ENCODE measurements at places on chromosomes 7 and 10.

- DNase-seq = no peak
Observed at GRCh38 chr10:63120554-63120953, 12.6 kb upstream of the NRBF2 start.

GRCh38 chr7:45219130-45219529, 61.5 kb downstream of the RAMP3 start:
- no peak for DNase-seq

GRCh38 chr10:22617051-22617450, 97.3 kb downstream of the PIP4K2A start:
- no peak for DNase-seq

GRCh38 chr10:90743291-90743690, 114.5 kb downstream of the HTR7 start:
- DNase-seq = no peak

- DNase-seq = no peak
Observed at GRCh38 chr7:136066304-136067143, 89.4 kb upstream of the MTPN start.

DNA sequence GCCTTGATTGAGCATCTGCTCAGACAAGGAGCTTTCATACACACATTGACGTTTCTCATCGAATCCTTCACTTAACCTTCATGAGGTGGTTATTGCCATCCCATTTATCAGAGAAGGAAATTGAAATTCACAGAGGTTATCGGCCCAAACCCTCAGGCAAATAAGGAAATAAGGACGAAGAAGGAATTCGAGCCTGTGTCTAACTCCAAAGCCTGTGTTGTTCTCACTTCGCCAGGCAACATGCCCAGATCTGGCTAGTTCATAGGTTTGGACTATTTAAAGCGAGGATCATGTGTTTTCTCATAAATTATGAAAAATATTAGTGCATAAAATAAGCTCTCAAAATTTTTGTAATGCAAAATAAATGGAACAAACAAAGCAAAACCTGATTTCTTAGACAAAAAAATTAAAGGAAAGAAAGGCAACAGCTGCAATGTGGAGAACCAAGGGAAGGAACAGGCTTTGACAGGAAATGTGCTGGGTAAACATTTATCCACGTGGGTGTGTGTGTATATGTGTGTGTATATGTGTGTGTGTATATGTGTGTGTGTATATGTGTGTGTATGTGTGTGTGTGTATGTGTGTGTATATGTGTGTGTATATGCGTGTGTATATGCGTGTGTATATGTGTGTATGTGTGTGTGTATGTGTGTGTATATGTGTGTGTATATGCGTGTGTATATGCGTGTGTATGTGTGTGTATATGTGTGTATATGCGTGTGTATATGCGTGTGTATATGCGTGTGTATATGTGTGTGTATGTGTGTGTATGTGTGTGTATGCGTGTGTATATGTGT, 4.8 kb downstream of the UCN3 start:
- DNase-seq = no peak

DNA sequence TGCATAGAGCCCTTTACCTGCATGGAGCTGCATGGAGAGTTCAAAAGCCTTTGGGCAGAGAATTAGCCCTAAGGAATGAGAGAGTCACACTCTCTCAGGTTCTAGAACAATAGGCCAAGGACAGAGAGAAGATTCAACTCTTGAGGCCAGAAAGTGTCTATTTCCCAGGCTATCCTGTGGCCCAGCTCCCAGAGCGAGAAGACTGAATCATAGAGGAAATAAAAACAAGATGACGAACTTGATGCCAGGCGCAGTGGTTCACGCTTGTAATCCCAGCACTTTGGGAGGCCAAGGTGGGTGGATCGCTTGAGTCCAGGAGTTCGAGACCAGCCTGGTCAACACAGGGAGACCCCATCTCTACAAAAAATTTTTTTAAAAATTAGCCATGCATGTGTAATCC, 18.3 kb upstream of the PODXL start:
- DNase-seq = no peak

DNA sequence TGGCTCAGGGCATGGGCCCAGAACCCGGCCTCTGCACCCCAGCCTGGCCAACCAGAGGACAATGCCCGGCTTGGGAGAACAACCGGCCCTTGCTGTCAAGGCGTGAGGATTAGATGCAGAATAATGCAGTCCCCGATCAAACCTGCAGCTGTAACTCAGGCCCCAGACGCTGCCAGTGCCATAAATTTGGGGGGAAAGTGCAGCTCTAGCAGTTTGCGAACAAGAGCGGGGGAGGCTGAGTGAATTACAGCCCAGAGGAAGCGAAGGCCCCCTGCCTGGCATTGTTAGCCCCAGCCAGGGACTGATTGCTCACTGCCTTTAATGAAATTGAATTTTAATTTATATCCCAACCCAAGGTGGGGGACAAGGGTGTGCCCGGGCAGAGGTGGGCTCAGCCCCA, 38.0 kb upstream of the GNA12 start:
- no peak for DNase-seq

- DNase-seq = no peak
Observed at GRCh38 chr7:45359250-45359649, 201.7 kb downstream of the RAMP3 start.

DNA sequence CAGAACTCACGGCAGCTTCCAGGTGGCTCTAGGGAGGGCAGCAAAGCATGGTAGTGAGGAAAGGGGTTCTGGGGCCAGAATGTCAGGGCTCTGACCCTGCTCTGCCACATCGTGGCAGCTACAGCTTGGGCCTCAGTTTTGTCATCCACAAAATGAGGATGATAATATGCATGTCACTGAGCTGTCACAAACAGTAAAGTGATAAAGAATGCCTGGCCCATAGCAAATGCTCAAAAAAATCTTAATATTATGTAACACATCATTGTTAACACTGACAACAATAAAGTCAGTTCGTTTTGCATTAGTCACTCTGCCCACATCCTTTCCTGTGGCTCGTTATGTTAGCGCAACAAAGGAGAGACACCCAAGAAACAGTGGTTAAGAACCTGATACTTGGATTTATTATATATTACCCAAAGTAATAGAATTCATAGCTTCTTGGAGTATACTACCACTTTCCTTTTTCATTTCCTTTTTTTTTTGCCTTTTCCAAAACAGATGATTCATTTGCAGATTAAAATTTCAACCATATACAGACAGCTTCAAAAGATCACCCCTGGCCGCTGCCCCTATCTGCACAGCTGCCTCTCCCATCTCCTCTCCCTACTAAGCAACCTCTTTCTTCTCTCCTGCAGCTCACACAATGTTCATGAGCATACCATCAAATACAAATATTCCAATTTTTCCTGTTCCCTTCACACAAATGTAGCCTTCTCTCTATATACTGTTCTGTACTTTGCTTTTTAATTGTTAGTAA, 45.5 kb upstream of the DDC start:
- peak; percentile 66 for DNase-seq

- peak; percentile 69 for DNase-seq
Observed at GRCh38 chr7:37410305-37411229, 38.1 kb downstream of the ELMO1 start.

DNA sequence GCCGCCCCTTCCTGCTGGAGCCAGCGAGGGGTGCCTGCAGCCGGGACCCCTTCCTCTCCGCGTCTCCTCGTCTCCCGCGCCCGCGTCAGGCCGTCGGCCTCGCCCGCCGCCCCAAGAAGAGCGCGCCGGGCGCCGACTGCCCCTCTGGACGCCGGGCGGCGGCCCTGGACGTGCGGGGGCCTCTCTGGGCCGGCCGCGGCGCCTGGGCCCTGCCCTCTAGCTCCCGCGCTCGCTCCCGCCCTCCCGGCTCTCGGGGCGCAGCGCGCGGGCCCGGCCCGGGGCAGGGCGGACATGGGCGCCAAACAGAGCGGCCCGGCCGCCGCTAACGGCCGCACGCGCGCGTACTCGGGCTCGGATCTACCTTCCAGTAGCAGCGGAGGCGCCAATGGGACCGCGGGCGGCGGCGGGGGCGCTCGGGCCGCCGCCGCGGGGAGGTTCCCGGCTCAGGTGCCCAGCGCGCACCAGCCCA, 704 bp downstream of the ZNRF2 start:
- no peak for DNase-seq

DNA sequence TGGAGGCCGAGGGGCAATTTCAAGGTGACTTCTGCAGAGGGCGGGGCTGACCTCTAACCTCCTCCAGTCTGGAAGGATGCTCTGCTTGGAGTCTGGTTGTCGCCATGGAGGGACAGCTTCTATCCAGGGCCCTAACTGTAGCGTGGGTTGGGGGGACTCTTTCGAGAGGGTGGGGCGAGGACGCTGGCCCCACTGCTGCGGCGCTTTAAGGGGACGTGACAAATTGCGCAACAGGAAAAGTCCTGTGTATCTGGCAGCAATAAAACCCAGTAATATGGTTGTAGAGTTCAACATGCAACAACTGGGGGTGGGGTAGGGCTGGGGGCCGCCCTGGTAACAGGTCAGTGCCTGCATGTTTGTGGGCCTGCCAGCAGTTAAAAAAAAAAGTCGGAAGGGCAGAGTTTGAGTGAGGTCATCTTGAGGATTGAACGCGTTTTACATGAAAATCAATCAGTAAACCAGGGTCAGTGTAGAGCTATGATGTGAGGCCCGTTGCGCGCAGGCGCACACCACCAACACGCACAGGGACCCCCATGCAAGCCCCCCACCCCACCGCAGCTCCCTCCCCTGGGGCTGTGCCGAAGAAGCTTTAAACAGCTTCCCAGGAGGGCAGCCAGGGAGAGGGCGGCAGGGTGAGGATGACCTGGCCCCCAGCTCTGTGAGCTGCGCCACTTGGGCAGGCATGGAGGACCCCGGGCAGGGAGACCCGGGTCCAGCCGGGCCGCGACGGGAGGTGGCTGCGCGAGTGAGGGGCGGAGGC, 4.3 kb downstream of the SHH start:
- DNase-seq = no peak

GRCh38 chr10:3400348-3400747, 227.8 kb upstream of the PITRM1 start:
- no peak for DNase-seq

GRCh38 chr7:78953726-78954363, 499.6 kb downstream of the MAGI2 start:
- DNase-seq = no peak

DNA sequence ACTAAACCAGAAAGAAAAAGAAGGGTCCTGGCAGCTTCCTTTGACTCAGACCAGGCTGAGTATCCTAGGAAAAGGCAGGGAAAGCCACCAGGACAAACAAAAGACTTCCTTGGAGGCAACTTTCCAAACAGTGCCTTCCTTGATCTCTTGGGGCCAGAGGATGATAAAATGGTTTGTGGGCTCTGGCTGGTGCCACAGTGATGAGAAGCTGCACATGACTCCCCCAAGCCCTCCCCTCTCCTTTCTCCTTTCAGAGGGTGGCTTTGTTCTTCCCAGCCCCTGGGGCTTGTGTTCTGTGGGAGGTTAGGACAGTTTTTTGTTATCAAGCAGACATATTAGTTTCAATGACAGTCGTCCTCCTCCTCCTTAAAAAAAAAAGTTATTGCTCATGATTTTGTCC, 183.2 kb downstream of the SEM1 start:
- DNase-seq = no peak

- peak; percentile 21 for DNase-seq
Observed at GRCh38 chr10:35058134-35058533, 32.0 kb downstream of the CUL2 start.

DNA sequence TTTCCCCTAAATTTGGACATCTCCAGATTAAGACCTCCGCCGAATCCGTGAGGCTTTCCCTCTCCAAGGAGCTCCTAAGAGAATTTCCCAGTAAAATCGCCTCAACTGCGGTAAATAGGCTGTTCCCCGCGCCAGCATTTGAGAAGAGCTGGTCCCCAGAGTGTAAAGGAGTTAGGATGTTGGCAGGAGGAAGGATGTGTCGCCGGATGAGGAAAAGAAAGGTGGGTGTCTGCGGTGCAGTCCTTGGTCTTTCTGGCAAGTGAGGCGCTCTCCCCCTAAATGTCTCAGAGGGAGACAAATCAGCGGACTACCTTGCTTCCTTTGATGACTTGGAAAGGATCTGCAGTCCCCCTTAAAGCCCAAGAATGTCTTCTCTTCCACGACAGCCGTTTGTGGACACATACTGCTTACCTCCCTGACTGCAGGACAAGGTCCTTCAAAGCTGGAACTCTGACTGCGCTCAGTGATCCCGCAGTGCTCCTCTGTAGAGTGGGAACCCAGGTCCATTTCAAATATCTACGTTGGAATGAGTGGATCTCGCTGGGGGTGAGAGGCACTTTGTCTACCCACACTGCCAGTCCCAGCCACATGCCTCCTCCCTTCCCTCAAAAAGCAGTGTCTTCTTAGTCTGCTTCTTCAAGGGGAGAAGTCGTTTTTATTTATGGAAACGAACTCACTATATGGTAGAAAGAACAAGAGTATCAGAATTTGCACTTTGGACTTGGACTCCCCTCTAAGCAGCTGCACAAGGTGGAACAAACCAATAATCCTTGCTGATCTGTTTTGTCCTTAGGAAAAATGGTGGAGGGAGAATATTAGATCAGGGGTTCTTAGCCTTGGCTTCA, 1.1 kb upstream of the DLG5 start:
- DNase-seq = no peak

DNA sequence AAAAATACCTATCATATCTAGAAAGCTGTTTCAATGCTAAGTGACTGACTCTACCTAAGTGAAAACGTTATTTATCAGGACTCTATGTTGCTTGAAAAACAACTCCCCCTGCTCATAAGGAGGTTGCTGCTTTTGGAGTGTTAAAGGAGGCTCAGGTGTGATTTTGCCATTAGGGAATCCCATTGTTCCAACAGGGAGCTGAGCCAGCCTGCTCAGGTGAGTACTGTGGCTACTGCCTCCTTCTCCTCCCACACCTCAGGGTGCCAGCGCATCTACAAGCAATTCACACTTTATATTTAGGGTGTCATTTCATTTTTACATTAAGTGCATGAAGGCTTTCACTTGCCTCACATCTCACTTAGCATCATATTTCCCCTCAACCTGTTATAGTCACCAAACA, 84.7 kb downstream of the SEM1 start:
- no peak for DNase-seq

DNA sequence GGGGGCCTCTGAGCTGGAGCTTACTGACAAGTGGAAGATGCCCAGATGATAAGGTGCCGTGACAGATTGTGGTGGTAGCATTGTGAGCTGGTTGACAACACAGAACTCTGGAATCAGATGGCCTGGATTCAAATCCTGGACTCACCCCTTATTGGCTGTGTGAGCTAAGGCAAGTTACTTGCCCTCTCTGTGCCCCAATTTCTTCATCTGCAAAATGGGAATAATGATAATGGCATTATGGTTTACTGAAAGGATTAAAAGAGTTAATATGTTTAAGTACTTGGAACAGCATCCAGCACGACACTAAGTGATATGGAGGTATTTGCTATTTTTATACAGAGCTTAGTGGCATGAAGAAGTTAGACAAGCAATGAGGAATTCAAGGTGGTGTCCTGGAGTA, 465.9 kb upstream of the GALNT17 start:
- DNase-seq = no peak

GRCh38 chr10:18497806-18498369, 153.5 kb downstream of the NSUN6 start:
- DNase-seq = no peak

- DNase-seq = no peak
Observed at GRCh38 chr10:34565934-34566333, 249.2 kb downstream of the PARD3 start.

- no peak for DNase-seq
Observed at GRCh38 chr10:71605263-71605962, 114.2 kb downstream of the C10orf105 start.

All from GF-D8 (cell line).